ENCODE measurements at places on chromosomes 11 and 22. TPM values are rescaled to one million over a fixed set of nuclear protein-coding genes. Genes with fewer than 3 reads are reported as not detected.

Gene FAT3
- 39.2 TPM for total RNA-seq

- peaks cover 18% of the 10 kb centered on the region for H3K4me1 ChIP-seq
- H3K27me3 ChIP-seq: no peaks in the 10 kb centered on the region
- no peak overlapping the region for H3K4me3 ChIP-seq
- H3K27ac ChIP-seq: no peak overlapping the region
These were observed 43.1 kb downstream of the LRP5 start for GRCh38 chr11:68355471-68355870.

GRCh38 chr22:26922806-26923205 is 265.4 kb downstream of the MIAT start:
- H3K27ac ChIP-seq: no peak overlapping the region
- H3K36me3 ChIP-seq: no peaks in the 10 kb centered on the region
- no peak overlapping the region for H3K4me3 ChIP-seq

- no peaks in the 10 kb centered on the region for H3K4me1 ChIP-seq
- H3K36me3 ChIP-seq: no peaks in the 10 kb centered on the region
- H3K27ac ChIP-seq: no peak overlapping the region
These were observed 4.9 kb upstream of the MRGPRF start for GRCh38 chr11:69017951-69018350.

DNA sequence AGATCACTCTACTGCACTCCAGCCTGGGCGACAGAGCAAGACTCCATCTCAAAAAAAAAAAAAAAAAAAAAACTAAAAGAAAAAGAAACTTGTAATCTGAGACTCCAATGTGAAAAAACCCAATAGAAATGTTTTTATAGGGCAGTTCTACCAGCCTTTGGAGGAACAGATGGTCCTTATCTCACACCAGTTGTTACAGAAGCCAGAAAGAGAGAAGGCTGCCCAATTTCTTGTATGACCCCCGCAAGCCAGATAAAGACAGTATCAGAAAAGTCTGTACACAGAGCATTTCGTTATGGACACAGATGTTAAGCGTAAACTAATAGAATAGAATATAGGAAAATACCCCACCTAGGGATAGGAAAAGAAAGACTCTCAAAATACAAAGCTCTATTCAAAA is 11.3 kb upstream of the TSGA10IP start:
- H3K4me1 ChIP-seq: peaks cover 14% of the 10 kb centered on the region
- no peak overlapping the region for H3K4me3 ChIP-seq
- no peak overlapping the region for H3K27ac ChIP-seq
- peaks cover 3% of the 10 kb centered on the region for H3K27me3 ChIP-seq
